ENCODE measurements at places on chromosomes 6 and 20.
A peak's percentile ranks its signal among the peaks of the same experiment; 100 is the strongest.

DNA sequence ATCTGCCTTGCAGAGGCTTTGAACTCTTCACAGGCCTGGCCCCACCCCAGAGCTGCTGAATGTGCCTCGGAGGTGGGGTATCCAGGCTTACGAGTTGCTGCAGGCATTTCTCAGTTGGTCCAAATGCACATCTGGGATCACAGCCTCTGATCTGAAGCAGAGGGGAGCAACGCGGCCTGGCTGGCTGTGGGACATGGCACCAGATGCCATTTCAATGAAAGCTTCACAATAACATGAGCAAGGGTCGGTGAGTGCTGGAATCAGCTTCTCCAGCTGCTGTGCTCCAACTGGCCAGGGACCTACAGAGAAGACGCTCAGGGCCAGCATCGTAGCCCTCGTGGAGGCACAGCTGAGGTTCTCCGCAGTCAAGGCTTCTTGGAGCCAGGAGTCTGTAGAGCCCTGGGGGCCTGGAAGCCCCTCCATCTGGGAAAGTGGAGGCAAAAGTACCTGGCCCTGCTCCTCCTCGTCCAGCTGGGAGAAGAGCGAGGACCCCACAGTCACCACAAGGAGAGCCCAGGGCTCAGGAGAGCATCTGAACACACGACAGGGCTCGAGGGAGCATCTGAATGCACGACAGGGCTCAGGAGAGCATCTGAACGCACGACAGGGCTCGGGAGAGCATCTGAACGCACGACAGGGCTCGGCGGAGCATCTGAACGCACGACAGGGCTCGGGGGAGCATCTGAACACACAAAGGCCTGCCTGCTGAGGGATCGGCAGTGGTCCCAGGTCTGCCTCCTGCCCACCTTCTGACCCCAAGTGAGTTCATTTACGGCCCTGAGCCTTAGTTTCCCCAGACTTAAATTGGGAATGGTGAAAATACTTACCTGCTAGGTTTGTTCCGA is 165.2 kb downstream of the DLL1 start:
- DNase-seq = no peak

GRCh38 chr6:33390767-33391277 is 801 bp upstream of the KIFC1 start:
- no peak for DNase-seq

- DNase-seq = no peak
Observed at GRCh38 chr6:31473780-31474761, 23.9 kb upstream of the MICB start.

DNA sequence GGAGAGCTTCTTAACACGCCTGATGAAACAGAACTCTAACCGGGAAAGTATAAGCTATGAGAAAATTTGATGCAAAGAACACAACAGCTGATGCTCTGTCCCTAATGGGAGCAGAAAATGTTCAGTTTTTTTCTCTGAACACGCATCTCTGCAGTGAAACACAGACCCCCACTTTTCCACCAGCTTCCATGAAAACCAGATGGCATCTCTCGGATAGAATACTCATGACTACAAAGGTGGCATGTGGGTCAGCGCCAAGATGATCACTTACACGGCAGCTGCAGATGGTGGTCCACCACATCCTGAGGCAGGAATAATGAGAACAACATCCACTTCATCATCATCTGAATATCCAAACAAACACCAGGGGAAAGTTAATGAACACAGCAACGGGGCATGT is 85.2 kb upstream of the CNR1 start:
- DNase-seq = no peak

GRCh38 chr20:9348316-9348715 is 166.1 kb upstream of the LAMP5 start:
- no peak for DNase-seq

- peak; percentile 77 for DNase-seq
Observed at GRCh38 chr6:37860226-37860839, 40.8 kb downstream of the ZFAND3 start.

GRCh38 chr20:49594143-49594930 is 26.4 kb upstream of the PTGIS start:
- no peak for DNase-seq

- DNase-seq = no peak
Observed at GRCh38 chr20:61662968-61663331, 402.7 kb downstream of the TAF4 start.

DNA sequence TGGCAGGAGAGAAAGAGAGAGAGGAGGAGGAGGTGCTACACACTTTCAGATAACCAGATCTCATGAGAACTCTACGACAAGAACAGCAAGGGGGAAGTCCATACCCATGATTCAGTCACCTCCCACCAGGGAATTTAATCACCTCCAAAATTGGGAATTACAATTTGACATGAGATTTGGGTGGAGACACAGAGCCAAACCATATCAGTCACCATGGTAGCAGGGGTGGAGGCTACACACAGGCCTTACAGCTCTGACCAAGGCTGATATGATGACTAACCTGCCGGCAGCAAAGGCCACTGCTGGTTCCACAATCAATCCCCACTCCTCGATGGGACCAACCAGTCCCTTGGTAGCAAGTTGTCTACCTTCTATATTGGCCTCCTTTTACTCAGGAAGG is 13.6 kb upstream of the RBM24 start:
- no peak for DNase-seq

- peak; percentile 37 for DNase-seq
Observed at GRCh38 chr6:138107078-138107751, at the start of gene PERP. Gene PERP (minus strand): TSS chr6:138107419. CDS start chr6:138107340, 79 bp downstream.

- no peak for DNase-seq
Observed at GRCh38 chr20:9093218-9093957, 24.5 kb downstream of the PLCB4 start.

GRCh38 chr20:31595654-31596411 is 9.3 kb upstream of the ID1 start:
- no peak for DNase-seq

- peak; percentile 85 for DNase-seq
Observed at GRCh38 chr6:16503970-16504415, 257.3 kb downstream of the ATXN1 start.

DNA sequence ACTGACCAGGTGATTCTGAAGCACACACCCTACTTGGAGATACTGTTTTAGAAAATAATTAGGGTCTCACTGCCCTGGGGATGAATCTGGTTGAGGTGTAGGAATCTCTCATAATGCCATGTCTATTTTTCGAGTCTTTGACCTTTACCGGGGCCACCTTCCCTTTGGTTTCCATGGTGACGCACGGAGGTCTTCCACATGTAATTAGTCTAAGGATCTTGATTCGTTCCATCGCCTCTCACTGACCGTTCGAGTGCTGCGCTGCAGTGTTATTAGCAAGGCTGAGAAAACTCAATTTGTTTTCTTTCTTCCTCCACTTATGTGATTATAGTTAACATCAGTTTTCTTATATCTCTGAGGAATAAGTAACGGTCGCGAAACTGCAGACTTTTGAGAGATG is 144.3 kb upstream of the SPACA1 start:
- DNase-seq = no peak

- no peak for DNase-seq
Observed at GRCh38 chr6:143236151-143236798, 175.6 kb downstream of the AIG1 start.

Data from common myeloid progenitor, CD34-positive (primary cell).